ENCODE measurements at places on chromosomes 3 and 15.

DNA sequence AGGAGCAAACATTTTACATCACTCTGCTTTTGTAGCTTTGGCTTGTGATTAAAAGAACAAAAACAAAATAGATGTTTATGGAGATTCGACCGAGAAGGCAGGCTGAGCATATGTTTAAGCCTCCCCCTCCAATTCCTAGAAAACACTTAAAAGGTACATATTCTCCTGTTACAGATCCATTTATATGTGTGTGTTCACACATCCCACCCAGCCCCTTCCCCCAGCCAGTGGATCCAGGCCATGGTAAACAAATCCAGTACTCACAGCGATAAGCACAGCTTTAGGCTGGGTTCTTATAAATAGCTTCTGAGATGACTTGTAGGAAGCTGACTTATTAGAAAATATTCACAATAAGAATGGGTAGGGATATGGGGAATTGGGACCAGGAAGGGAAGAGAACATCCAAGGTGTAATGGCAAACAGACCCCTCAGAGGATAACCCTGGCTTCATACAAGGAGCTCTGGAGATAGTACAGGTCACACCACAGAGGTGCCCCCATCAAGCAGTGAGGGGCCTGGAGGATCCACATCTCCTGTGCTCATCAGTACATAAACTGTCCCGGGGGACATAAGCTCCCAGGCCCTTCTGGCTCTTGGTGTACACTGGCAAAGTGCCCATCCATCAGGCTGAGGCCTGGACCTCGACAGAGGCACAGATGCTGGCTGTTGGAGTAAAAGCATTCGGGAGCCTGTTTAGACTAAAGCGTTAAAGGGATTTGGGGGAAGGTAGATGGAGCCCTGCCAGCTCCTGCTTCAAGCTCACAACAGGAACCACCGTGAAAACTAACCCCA is 70.0 kb upstream of the UBE2E1 start:
- no peak for DNase-seq

GRCh38 chr3:134817297-134817696 is 22.2 kb downstream of the EPHB1 start:
- DNase-seq: no peak

GRCh38 chr15:45734260-45734711 is 99.5 kb downstream of the SQOR start:
- no peak for DNase-seq

DNA sequence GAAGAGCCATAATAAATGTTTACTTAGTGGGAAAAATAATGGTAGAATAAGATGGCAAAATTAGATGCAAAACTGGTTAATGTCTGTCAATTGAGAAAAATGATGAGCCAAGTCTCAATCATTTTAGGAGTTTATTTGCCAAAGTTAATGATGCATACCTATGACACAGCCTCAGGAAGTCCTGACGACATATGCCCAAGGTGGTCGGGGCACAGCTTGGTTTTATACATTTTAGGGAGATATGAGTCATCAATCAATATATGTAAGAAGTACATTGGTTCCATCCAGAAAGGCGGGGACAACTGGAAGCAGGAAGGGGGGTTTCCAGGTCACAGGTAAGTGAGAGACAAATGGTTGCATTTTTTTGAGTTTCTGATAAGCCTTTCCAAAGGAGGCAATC is 31.5 kb downstream of the CLEC3B start:
- DNase-seq: no peak

- DNase-seq: no peak
These were observed 6.1 kb downstream of the GRAMD1C start for GRCh38 chr3:113844622-113845222.

DNA sequence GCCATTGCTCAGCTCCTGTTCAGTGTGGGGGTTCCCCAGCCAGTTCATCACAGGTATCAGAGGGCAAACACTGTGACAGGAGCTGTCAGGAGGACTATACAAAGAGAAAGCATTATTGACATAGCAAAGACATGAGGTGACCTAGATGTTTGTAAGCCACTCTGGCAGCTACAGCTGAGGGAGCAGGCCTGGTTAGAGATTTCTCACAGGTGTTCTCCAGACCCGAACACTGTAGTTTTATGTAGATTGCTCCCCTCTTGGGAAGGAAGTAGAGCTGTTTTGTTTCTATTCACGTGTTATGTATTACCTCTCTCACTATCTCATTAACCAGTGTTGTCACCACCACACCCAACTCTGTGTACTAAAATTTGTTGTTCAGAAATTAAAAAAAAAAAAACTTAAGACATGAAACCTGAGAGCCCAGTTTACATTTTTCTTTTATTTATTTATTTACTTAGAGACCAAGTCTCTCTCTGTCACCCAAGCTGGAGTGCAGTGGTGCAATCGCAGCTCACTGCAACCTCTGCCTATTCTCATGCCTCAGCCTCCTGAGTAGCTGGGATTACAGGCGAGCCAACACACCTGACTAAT is 123.7 kb downstream of the RBPMS2 start:
- DNase-seq: no peak

GRCh38 chr15:76330080-76330680 is 6.4 kb upstream of the ISL2 start:
- DNase-seq: no peak

DNA sequence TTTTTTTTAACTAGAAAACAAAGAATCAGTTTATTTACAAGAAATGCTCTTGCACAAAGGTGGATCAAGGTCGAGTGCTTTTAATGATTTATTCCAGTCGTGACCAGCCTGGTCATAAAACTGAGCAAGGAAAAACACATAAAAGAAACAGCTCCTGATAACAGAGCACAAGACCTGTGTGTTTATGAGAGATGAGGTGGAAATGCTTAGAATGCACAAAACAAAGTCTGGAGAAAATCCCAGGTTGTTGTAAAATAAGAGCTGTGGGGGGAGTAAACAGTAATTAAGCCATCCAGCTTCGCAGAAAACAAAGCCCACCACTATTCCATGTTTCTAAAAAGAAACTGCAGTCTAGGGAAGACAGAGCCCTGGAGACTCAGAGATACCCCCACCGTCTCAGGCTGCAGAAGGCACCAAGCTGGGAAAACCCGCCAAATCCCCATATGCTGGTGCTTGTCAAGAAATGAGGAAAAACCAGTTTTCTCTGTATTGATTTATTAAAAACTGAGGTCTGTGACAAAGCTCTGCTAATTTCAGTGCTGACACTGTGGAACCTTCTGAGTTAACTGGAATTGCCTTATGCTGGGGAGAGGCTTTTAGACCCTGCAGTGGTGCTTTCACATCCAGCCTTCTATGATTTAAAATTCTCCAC is 139.3 kb downstream of the ADAMTS17 start:
- DNase-seq: peak; percentile 62

- DNase-seq: peak; percentile 3
These were observed 87.0 kb upstream of the ST8SIA2 start for GRCh38 chr15:92306663-92307062.

DNA sequence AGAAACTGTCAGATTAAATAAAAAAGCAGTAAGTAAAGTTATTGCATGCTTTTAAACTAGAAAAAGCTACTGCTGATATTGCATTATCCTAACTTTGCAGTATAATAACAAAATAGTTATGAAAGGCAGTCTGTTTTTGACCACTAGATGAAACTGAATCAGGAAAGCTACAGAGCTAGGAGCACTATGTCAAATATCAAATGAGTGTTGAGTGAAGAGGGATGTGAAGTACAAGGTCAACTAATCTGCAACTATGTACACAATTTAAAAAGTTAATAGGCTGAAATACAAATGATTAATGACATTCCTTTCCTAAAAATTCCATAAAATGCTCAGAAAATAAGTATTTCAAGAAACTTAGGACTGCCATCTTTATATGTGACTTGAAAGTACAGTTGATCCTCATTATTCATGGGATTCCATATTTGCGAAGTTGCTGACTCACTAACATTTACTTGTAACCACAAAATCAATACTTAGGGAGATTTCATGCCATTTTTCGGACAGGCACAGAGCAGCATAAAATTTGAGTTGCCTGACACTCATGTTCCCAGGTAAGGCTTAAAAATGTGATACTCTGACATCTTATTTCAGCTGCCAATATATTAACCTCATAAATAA is 34.5 kb downstream of the SLC4A7 start:
- no peak for DNase-seq

DNA sequence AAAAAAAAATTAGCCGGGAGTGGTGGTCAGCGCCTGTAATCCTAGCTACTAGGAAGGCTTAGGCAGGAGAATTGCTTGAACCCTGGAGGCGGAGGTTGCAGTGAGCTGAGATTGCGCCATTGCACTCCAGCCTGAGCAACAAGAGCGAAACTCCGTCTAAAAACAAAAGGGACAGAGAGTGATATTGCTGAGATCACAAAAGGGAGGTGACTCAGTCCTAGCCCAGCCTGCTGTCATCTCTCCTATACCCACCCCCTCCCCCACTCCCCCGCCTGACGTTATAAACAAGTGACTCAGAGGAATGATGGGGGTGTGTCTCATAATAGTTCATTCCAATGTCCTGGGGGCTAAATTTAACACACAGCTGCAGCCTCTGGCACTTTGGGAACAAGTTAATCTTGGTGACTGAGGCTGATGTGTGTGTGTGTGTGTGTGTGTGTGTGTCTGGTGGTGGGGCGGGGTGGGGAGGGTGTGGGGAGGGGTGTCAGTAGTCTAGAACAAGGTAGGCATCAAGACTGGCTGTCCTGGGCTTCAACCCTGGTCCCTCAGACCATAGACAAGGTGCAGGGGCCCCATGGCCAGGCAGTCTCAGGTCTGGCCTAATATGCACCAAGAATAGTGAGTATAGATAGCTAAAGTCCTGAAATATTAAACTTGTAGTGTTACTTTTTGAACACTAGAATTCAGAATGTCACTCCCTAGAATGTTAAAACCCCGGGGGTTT is 1.3 kb upstream of the KLHL40 start:
- peak; percentile 26 for DNase-seq

DNA sequence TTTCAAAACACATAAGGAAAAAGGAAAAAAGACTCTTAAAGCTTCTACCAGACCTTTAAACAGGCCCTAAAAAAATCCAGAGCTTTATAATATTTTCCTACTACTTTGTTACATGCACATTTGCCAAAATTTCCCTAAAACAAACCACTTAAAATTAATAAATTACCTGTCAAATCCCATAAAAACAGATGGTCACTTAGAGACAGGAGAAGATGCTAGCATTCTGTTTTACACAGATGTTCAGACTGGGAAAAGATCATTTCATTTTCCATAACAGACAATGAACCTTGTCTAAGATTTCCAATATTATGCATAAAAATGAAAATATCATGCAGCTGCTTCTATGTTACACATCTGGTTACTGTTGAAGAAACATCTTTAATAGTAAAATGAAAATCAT is 66.6 kb downstream of the SUCLG2 start:
- DNase-seq: no peak

DNA sequence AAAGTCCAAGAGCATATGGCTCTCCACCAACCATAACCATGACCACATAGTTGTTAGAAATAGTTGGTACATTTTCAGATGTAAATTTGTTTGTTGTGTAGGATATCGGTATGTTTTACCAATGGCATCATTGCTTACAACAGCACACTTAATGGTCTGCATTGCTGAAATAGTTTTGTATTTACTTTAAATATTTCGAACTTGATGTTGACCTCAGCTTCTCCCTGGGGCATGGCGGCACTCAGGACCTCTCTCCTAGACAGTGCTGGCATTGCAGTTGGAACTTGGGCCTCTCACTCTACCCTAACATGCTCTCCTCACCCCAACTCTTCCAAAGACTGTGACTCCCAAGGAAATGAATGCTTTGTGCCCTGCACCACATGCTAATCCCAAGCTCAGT is 5.0 kb downstream of the SLC22A13 start:
- DNase-seq: no peak

GRCh38 chr15:89462198-89462912 is 34.0 kb downstream of the RHCG start:
- DNase-seq: no peak

GRCh38 chr15:34855413-34855812 is 60.1 kb upstream of the ACTC1 start:
- peak; percentile 24 for DNase-seq

- no peak for DNase-seq
These were observed 45.6 kb downstream of the NOX5 start for GRCh38 chr15:69060041-69060481.

DNA sequence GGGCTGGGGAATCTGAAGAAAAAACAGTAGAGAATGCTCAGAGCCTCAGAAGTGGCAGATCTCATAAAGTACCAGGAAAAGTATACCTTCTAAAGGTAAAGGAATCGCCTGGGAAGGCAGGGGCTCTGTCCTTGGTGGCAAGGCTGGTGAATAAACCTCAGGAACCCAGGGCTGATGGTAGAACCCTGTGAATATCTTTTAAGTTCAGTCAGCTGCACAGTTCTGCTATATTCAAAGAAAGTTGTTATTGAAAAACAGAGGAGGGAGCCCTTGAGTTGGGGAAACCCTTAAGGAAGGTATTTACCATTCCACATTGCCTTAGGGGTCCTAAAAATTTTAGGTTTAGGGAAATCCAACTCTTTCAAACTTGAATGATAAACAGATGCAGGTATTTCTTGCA is 31.2 kb downstream of the ZPLD1 start:
- no peak for DNase-seq

DNA sequence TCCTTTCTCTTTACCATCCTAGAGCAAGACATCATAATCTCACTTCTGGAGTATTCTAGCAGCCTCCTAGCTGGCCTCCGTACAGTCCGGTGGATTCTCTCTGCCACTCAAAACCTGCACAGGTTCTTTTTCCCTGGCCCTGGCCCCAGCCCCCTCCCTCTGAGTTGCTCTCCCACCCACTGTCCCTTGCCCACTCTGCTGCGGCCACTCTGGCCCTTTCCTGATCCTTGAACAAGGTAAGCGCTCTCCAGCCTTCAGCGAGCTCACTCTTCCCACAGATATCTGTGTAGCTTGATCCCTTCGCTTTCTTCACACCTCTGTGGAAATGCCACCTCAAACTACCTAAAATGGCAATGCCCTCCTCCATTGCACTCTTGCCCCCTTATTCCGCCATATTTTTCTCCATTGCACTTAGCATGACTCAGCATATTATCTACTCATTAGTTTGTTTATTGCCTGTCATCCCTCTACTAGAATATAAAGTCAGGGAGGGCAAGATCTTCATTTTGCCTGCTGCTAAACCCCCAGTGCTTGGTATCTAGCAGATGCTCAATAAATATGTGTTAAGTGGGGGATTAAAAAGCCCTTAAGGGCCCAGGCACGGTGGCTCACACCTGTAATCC is 65.6 kb upstream of the ATP13A3 start:
- no peak for DNase-seq

GRCh38 chr3:194741916-194742315 is 56.2 kb downstream of the FAM43A start:
- DNase-seq: no peak

- no peak for DNase-seq
These were observed 16.4 kb downstream of the SRPRB start for GRCh38 chr3:133821767-133822638.

GRCh38 chr3:123660141-123660675 is 75.4 kb upstream of the HACD2 start:
- no peak for DNase-seq

- no peak for DNase-seq
These were observed 1280.5 kb downstream of the OTOL1 start for GRCh38 chr3:162777118-162777517.

DNA sequence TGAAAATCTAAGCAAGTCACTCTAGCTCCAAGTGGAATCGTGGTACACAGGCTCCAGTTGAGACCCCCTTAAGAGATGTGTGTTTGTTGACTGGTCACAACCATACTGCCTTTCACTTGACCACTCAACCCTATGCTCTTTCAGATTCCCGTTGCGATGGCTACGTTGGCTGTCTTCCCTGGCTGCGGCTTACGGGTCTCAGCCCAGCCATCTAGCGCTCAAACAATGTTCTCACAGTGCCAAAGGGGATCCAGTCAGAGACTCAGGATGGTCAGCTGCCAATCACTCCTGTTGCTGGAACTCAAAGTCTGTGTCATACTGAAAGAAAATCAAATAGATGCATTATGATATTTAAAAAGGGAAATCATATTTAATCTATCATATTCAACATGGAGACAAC is 237.6 kb downstream of the ITPR1 start:
- no peak for DNase-seq

- DNase-seq: no peak
These were observed 93.7 kb downstream of the ABI3BP start for GRCh38 chr3:100899440-100900091.

Measured in skin of body (tissue), 3 donors.